ENCODE measurements at places on chromosomes 1 and 21.
A peak's percentile ranks its signal among the peaks of the same experiment; 100 is the strongest.

DNA sequence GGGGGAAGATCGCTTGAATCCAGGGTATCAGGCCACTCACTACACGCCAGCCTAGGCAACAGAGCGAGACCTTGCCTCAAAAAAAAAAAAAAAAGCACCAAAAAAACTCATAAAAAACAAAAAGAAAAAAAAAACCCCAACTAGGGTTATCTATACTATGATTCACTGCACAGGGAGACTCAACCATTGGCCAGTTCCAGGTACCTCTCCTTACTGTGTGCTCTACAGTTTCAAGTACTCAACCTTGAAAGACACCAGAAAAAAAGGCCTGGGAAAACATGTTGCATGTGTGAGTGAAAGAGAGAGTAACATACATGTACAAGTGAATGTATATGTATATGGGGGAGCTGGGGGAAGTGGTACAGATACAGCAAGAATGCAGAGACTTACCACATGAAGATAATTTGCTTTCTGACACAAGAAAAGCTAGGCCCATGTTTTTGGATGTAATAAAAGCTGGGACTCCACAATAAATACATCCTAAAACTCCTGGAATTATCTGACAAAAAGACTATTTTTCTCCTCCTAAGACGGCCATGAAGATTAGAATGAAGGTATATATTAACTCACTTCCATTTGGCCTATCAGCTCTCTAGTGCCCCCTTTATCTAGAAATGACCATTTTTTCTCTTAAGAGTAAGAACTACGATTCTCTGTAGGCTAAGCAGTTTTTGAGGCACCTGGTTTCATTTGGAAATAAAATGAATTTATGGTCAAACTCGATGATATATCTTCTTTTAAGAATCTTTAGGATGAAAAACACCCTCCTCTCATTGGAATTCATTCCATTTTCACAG lies 52.2 kb downstream of the SLC27A3 start:
- no peak for DNase-seq

GRCh38 chr1:180173952-180174351 lies 19.3 kb downstream of the QSOX1 start:
- DNase-seq = no peak

DNA sequence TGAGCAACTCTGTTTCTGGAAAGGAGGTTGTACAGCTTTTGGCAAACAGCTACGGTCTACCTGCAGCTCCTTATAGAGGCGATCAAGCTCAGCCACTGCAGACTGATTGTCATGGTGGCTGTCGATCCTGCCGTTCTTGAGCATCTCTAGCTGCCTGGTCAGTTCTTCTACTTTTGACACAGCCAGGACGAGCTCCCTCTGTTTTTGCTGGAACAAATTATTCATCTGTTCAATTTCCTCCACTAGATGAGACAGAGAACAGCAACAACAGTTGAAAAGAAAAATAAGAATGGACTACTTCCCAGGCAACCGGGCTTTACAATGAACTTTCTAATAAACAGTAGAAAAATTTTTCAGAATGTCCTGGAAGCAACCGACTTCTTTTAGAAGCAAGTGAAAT lies 42.5 kb downstream of the TP53BP2 start:
- DNase-seq = no peak

DNA sequence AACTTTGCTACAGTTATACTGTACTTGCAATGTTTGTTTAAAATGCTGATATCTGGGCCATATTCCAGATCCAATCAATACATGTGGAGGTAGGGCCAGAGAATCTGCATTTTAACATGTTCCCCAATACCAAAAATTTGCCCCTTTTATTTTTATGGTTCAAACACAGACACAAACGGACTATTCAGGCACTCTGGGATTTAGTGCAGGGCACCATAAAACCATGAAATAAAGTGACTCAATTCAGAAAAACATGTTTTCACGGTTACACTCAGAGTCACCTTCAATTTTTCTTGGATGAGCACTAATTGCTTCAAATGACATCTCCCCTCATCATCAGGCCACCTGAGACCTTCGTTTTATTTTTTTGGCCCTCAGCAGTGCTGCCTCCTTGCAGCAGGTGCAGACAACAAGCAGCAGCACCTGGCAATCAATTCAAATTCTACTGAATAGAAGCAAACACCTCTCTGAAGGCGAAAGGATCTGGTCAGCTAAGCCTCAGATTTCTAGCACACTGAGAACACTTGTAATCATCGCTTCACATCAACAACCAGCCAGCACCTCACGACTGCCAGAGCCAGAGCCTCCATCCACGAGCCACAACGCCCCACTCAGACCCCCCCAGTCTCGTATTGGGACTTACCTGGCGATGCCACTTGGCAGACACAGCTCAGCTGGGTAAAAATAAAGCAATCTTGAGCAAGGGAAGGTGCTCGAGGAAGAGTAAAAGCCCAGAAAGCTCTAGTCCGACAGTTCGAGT lies 1.1 kb downstream of the ERO1B start:
- DNase-seq = peak; percentile 3

- no peak for DNase-seq
Measured at GRCh38 chr21:36122977-36123376, 11.9 kb upstream of the CBR3 start.

GRCh38 chr1:9120312-9120958 lies 8.5 kb downstream of the GPR157 start:
- no peak for DNase-seq

DNA sequence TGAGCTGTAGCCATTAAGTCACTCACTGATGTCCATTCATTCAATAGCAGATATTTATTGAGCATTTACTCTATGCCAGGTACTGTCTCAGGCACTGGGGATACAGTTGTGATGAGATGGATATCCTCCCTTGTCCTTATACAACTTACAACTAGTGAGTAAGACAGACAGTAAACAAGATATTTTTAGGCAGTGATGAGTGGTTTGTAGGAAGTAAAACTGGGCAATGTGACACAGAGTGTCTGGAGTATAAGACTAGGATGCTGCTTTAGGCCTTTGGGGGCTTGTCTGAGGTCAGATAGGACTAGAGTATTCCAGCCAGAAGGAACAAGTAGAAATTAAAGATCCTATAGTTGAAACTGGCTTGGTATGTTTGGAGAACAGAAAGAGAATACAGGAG lies 41.4 kb downstream of the NOS1AP start:
- no peak for DNase-seq

DNA sequence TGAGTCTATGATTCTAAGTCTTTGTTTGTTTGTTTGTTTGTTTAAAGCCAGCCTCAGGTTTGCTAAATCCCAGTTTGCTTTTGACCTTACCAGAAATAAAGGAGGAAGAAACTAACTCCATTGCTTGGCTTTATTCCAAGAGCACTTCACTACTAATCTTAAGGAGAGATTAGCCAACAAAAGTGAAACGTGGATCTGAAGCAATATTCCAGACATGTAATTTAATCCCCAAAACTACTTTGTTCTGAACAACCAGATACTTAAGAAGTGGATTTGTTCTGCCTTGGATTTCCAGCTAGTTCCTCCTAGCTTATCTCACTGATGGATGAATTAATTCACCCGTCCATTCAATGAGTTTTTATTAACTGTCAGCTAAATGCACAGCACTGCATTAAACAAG lies 15.9 kb upstream of the CEP350 start:
- DNase-seq = no peak

DNA sequence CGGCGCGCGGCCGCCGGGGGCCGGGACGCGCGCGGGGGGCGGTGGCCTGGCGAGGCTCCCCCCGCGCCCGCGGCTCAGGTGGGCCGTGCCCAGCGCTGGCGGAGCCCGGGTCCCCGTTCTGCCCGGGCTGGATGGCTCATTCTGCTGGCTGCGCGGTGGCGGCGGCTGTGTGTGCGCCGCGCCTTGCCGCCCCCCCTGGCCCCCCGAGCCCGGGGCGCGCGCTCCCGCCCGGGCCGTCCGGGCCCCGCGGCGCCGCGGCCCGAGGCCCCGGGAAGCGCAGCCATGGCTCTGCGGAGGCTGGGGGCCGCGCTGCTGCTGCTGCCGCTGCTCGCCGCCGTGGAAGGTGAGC lies at the start of gene EPHB2:
EPHB2 (plus strand) TSS at position 139 of the 349 bp plus-strand sequence; CDS start at position 283, 144 bp downstream.
- DNase-seq = no peak

GRCh38 chr1:238104752-238105151 lies 214.0 kb upstream of the ZP4 start:
- DNase-seq = no peak

- no peak for DNase-seq
Measured at GRCh38 chr1:15326691-15327588, 79.9 kb downstream of the FHAD1 start.

DNA sequence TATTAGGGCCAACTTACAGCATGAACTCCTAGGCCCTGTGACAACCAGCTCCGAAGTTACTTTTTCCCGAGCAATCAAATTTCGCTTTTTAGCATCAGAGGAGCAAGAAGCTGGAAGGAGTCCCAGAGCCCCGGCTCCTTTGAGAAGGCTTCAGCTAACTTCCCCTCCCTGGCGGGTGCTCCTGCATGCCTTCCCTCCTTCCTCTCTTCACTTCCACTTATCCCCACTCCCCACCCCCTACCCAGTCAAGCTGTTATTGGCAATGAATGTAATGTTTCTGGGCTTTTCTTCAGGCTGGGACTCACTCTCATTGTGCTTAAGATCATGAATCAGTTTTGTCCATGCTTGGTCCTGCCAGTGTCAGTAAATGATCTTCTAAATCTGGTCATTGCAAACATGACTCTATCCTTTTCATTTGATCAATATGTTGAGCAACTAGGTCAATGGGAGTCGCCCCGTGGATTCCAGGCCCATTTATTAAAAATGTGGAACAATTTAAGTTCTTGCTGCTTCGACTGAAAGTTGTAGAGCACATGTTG lies 94.5 kb upstream of the TSPAN2 start:
- DNase-seq = no peak

- no peak for DNase-seq
Measured at GRCh38 chr1:169571450-169571849, 14.8 kb downstream of the F5 start.

DNA sequence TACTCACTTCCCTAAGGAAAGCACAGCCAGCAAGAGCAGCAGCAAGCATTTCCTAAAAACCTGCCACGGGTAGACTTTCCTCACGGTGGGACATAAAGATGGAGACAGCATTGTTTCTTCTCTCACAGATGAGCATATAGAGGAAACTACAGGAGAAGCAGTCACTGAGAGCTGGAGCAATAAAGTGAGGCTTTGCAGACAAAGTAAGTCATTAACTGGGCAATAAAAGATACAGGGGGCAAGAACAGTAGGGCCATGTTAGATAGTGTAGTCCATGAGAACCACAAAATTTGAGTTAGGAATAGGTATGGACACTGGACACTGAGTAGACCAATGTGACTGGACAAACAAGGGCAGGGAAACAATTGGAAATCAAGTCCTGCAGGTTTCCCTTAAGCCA lies 240.1 kb upstream of the NFIA start:
- no peak for DNase-seq

DNA sequence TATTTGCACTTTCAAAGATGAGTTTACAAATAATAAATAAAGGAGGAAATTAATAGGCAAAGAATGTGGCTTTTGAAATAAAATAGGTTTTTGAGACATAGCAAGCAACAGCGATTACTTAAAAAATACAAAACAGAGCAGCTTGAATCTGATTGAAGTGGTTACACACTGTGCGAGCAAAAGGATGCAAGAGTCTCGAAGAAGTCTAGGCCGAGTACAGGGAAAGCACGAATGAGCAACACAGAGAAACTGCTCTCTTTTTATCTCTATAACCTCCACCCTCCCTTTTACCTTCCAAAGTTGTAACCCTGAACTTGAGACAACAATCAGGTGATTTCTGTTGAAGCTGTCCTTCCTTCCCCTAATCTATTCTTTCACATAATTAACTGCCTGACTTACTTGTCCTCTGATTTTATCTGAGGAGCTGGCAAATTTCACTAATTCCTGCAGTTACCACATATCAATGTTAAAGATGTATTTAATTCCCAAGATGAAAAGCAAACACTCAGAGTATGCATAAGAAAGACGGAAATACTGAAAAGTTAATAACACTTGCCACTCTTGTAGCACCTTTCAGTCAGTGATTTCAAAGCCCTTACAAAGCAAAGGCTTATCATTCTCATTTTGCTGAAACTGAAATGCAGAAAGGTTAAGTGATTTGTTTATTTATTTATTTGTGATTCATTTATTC lies 1030.1 kb downstream of the ADGRL2 start:
- DNase-seq = no peak

DNA sequence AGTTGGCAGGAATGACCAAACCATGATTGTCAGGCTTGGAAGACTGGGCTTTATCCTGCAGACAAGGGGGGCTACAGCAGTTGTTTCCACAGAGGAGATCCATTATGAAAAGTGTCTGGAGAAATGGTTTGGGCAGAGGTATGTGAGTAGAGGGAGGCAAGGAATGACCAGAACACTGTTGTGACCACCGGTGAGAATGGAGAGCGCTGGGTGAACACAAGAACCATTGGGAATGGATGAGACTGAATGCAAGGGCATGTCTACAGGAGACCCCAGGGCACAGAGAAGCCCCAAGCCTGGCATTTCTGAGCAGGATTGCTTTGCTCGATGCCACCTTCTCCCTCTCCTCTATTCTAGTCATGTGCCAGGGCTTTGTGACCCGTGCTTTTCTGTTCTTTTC lies 125.1 kb downstream of the CACNA1E start:
- no peak for DNase-seq

DNA sequence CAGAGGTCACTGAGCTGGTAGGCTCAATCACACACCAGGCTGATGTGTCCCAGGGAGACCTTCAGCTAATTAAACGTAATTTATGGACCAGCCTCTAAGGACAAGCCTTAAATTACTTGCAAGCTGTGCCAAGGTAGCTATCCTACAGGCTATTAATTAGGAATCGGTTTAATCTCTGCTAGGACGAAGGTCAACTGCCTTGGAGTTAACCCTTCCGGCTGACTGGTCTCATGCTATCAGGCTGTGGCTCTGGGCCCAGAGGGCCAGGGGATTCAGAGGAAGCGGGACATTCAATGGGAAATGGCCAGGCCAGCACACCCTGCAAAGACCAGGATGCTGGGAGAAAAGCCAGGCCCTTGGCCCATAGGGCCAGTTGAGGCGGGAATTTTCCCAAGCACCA lies 19.0 kb downstream of the DHRS3 start:
- DNase-seq = no peak

DNA sequence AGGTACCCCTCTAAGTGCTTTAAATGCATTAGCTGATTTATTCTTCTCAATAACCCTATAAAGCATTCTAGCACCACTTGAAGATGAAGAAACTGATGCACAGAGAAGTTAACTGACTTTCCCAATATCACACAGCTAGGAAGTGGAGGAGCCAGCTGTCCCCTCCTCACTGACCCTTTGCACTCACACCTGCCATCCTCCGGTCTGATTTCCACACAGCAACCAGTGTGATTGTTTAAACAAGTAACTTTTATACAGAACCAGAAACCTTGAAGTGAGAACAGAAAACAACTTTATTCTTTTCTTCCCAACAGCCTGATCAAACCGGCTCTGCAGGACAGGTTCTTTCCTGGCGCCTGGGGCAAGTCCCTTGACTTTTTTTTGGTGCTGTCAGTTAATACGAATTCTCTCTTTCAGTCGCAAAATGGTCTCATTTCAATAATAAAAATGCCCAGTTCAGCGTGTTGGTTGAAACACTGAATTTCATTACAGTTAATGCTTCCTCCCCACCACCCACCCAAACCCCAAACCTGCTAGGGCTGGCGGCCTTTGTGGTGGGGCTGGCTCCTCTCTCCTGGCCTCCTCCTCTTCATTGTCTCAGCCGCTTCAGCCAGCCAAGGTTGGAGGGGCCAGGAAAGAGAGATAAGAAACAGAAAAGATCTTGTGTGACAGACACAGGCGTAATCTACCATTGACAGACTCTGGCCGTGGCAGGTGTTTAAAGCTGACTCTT lies 26.4 kb upstream of the EEIG2 start:
- DNase-seq = no peak

- no peak for DNase-seq
Measured at GRCh38 chr1:20648438-20648837, 12.7 kb downstream of the DDOST start.
